ENCODE measurements at places on chromosomes 4 and X. TPM values are rescaled to one million over a fixed set of nuclear protein-coding genes. Genes with fewer than 3 reads are reported as not detected.

GRCh38 chr4:73223258-73223650 is 35.3 kb downstream of the ANKRD17 start:
- DNase-seq: no peak

GRCh38 chrX:140661643-140662042 is 47.9 kb upstream of the LINC00632 start:
- no peak for DNase-seq

GRCh38 chr4:74658116-74658515 is 136.2 kb downstream of the BTC start:
- DNase-seq: no peak

- no peak for DNase-seq
Measured at GRCh38 chr4:52586069-52586468, 73.0 kb downstream of the USP46 start.

The CLDN34 gene
- total RNA-seq: not detected

GRCh38 chr4:52372269-52372668 is 286.8 kb downstream of the USP46 start:
- no peak for DNase-seq

The FUNDC1 gene
- 5.4 TPM for total RNA-seq

The STPG2 gene
- 0.22 TPM for total RNA-seq

DNA sequence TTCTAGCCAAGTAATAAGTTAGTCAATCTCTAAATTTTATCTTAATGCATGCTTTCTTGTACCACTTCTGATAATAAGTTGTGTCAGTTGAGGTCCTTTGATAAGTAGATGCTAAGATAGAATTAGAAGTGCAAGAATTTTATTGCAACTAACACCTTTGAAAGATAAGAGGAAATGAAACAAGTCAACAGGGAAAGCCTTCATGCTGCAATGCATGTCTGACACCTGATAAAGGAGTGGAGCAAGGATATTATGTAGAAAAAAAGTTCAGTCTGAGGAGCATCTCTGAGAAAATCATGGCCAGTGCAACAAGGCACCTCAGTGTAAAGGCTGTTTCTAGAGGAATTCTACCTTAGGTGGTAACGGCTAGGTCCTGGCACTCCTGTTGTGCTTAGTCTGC is 210.7 kb upstream of the PPP1R2C start:
- no peak for DNase-seq

DNA sequence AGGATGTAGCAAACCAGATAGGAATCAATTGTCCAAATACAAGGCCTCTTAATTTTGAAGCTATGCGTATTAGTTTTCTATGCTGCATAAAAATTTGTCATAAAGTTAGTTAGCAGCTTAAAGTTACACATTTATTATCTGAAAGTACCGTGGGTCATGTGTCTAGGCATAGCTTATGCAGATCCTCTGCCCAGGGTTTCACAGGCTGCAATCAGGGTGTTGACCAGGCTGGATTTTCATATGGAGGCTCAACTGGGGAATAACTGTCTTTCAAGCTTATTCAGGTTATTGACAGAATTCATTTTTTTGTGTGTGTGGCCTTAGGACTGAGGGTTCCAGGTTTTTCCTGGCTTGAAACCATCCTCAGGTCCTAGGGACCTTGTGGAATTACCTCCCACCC is 265.1 kb downstream of the SLC39A8 start:
- no peak for DNase-seq

DNA sequence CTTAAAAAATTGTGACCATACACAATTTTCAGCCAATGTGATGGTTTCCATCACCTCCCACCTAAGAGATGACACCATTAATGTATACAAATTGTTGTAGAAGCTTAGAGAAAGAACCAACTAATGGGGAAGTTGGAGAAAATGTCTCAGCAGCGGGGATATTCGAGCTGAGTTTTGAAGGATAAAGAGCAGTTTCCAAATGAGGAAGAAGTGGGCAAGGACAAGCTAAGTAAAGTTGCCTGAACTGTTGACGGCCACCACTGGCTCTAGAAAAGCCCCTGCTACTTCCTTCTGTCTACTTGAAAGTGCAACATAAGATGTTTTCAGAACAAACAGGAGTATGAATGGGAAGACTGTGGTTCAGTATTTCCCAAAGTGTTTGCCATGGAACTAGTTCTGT is 92.0 kb downstream of the CHRNA9 start:
- no peak for DNase-seq

The EDNRA gene
- not detected for total RNA-seq

DNA sequence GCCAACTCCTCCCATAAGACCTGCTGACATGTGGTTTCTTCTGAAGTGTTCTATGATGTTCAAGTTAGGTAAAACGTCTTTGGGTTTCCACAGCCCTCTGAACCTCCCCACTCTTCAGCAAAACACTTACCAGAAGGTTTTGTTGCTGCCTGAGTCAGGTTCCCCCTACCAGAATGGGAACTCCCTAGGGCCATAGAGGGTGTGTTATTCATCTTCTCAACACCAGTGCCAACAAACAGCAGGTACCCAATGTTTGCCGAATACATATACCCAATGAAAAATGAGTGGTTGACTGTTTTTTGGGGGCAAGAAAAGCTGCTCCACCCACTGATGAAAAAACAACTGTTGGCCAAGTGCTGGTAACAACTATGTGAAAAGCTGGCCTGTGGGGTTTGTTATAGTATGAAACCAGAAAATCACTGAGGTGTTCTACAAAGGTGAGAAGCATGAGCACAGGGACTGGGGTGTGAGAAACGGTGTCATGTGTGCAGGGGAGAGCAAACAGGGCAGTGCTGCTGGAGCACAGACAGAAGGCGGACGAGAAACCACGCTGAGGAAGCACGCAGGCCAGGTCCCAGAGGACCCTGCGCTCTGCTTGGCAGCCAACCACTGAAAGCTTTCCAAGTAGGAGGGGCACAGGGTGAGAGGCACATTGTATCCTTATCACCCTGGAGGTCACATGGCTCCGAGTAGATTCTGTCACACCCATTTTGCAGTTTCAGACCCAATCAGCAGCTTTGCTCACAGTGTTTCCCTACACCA is 28.8 kb downstream of the ATP8A1 start:
- peak; percentile 34 for DNase-seq

GRCh38 chr4:87946766-87947165 is 28.7 kb upstream of the SPP1 start:
- no peak for DNase-seq

The PWWP3B gene
- not detected for total RNA-seq

GRCh38 chrX:75278991-75279390 is 5.1 kb downstream of the UPRT start:
- DNase-seq: no peak

GRCh38 chr4:85656759-85657505 is 182.0 kb downstream of the ARHGAP24 start:
- DNase-seq: no peak

GRCh38 chrX:114626323-114626722 is 42.4 kb downstream of the HTR2C start:
- DNase-seq: no peak

All from CD4-positive, alpha-beta T cell (primary cell).